Sigmoid colon (tissue), 7 donors: ENCODE measurements at places on chromosomes 6 and 20.

DNA sequence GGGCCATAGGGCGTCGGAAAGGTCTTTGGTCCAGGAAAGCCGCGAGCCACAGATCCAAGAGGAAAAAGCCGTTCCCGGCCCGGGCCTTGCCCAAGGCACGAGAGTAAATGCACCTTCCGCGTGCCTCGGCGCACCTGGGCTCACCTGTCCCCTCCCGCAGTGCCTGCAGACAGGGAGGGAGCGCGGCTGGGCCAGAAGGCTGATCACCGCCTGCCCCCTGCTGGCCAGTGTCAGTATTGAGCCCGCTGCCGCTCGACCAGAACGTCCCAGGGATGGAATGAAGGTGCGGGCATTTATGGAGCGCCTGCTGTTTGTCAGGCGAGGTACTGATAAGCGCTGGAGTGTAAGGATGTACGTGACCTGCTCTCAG lies 679 bp upstream of the LPIN3 start:
- peak; percentile 90 for DNase-seq
- peaks cover 31% of the 10 kb centered on the region for H3K4me1 ChIP-seq
- no peaks in the 10 kb centered on the region for H3K36me3 ChIP-seq
- H3K27ac ChIP-seq: peak overlapping the region; percentile 76
- no peaks in the 10 kb centered on the region for H3K27me3 ChIP-seq
- peak overlapping the region; percentile 9 for H3K4me3 ChIP-seq

GRCh38 chr6:98844244-98845210 lies 10.2 kb downstream of the POU3F2 start:
- peaks cover 97% of the 10 kb centered on the region for H3K27me3 ChIP-seq
- H3K27ac ChIP-seq: no peak overlapping the region
- no peaks in the 10 kb centered on the region for H3K36me3 ChIP-seq

DNA sequence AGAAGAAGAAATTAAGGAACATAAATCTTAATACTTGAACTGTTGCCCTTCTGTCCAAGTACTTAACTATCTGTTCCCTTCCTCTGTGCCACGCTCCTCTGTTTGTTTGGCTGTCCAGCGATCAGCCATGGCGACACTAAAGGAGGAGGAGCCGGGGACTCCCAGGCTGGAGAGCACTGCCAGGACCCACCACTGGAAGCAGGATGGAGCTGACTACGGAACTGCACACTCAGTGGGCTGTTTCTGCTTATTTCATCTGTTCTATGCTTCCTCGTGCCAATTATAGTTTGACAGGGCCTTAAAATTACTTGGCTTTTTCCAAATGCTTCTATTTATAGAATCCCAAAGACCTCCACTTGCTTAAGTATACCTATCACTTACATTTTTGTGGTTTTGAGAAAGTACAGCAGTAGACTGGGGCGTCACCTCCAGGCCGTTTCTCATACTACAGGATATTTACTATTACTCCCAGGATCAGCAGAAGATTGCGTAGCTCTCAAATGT lies 17.1 kb downstream of the IRF4 start:
- no peak for DNase-seq
- no peaks in the 10 kb centered on the region for H3K36me3 ChIP-seq
- no peak overlapping the region for H3K4me3 ChIP-seq
- H3K4me1 ChIP-seq: peaks cover 7% of the 10 kb centered on the region
- no peak overlapping the region for H3K27ac ChIP-seq

DNA sequence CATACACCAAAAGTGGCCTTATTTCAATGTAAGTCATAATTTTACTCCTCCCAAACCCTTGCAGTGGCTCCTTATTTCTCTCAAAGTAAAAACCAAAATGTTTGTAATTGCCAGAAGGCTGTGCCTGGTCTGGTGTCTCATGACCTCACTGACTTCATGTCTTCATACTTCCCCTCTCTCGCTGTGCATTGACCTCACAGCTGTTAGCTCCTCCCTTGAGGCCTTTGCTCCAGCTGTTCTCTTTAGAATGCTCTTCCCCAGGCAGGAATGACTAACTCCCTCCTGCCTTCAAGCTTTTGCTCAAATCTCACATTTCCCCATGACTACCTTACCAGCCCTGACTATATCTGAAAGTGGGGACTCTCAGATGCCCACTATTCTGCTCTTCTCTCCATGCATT lies 83.3 kb downstream of the MTFR2 start:
- H3K36me3 ChIP-seq: no peaks in the 10 kb centered on the region
- H3K4me1 ChIP-seq: no peaks in the 10 kb centered on the region
- no peak overlapping the region for H3K27ac ChIP-seq
